ENCODE measurements at places on chromosomes 5 and 9.

GRCh38 chr5:126801992-126802294 is 25.0 kb downstream of the LMNB1 start:
- DNase-seq, result no peak

DNA sequence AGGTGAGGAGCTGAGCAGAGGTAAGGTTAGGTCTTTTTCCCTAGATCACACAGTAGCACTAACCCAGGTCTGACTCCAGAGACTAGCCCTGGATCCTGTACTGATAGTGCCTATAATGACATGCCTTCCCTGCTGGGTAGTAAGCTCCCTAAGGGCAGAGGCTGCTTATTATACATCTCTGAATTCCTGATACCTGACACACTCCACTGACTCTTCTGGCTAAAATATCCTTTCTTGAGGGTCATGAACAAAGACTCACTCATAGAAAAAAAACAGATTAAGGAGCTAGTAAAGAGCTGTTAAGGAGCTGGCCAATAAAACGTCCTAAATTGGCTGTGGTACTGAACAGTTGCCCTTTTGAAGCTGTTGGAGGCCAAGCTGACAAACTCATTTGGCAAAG is 149.0 kb upstream of the ITGA1 start:
- DNase-seq, result no peak

- no peak for DNase-seq
Measured at GRCh38 chr5:107285772-107286171, 385.0 kb downstream of the EFNA5 start.

- no peak for DNase-seq
Measured at GRCh38 chr5:135492319-135492626, 40.1 kb upstream of the TIFAB start.

- no peak for DNase-seq
Measured at GRCh38 chr9:6545017-6545691, 100.4 kb downstream of the GLDC start.

DNA sequence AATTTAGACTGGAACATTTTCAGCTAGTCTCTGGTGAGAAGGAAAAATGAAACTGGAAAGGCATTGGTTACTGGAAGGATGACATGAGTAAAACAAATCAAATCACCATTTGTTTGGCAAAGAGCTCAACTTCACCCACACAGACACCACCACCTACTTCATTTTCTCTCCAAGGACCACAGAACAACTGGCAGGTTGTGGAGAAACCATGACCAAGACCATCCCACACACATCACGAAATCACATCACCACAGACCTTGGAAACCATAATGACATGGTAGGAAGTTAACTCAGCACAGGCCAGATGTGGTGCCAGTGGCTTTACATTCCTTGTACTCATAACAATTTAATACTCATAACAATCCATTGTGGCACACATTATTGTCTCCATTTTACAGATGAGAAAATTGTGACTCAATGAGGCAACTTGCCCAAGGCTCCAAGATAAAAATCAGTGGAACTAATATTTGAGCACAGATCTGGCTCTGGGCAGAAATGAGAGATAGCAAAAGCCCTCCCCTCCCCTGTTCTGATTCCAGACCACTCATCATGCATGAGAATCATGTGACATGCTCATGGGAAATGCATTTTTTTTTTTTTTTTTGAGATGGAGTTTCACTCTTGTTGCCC is 7.5 kb downstream of the OR1K1 start:
- DNase-seq, result no peak

GRCh38 chr5:92687821-92688722 is 892.9 kb downstream of the NR2F1-AS1 start:
- no peak for DNase-seq

DNA sequence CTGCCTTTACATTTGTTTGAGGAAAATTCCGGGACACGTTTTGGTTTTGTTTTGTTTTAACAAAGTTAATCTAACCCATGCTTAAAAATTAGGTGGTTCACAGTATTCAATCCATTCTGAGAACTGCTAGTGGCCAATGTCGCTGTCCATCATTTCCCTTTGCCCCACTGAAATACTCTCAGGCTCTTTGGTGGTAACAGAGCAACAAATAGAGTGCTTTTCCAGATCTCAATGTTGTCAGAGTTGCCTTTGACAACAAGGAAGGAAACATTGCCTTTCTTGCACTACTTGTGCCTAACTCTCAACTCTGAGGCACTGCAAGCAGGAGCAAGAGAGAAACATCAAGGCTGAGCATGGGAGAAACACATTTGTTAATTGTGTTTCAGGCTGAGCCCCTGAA is 154.0 kb downstream of the MCTP1 start:
- DNase-seq, result no peak

DNA sequence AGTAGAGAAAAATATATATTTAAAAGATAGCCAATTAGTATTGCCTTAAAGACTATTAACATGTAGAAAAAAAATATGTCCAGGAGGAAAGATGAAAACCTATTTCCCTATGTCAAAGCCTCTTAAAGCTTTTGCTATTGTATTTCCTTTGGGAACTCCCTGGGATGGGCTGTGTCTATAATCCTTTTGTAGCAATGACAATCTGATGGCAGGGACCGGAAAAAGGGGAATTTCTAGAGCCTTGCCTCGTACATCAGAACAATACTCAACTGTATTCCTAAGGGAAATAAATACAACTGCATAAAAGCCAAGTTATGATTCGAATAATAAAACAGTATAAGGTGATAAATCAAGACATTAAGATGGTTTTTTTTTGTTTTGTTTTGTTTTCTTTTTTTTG is 257.3 kb downstream of the MLLT3 start:
- DNase-seq, result no peak

DNA sequence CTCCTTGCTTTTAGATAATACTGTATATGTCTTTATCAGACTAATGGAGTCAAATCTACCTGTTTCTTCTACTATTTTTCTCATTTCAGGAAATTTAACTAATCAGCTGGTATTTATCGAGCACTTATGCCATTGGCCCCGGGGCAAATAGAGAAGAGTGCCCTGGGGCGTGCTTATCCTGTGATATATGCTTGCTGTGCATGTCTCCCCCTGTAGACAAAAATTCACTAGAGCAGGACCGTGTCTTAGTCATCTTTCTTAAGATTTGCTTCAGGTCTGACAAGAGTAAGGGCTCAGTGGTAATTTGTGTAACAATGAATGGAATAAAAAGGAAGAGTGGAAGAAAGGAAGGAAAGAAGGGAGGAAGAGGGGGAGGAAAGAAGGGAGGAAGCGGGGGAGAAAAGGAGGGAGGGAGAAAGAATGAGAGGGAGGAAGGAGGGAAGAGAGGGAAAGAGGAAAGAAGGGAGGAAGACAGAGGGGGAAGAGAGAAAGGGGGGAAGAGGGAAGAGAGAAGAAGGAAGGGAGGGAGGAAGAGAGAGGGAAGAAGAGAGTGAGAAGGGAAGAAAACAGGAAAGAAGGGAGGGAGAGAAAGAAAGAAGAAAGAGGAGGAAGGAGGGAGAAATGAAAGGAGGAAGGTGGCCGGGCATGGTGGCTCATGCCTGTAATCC is 295.7 kb upstream of the PANK3 start:
- no peak for DNase-seq

DNA sequence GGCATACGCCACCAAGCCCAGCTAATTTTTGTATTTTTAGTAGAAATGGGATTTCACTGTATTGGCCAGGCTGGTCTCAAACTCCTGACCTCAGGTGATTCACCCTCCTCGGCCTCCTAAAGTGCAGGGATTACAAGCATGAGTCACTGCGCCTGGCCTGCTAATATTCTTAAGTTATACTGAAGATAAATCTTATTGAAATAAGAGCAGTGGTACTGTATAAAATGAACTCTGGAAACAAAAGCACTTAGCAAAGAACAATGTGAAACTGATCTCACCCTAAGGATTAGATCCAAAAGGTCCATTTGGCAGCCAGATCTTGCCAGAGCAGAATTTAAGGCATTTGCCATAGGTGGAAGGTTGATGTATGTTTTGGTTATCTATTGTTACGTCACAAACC is 27.1 kb downstream of the CYSTM1 start:
- no peak for DNase-seq

DNA sequence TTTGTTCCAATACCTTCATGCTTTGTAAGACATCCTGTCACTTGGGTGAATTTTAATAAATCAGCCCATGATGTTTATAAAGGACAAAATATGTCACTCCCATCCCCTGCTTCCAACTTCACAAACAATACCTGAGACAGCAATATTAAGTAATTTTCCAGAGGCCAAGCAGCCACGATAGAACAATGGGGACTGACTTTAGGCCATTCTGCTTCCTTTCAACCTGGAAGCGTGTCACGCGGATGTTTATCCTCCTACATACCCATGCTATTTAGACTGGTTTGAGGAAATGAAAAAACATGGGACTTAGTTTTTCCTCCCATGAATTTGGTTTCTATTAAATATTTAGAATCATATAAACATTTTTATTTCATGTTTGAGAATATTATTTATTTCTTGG is 82.9 kb downstream of the GRAMD2B start:
- DNase-seq, result no peak

DNA sequence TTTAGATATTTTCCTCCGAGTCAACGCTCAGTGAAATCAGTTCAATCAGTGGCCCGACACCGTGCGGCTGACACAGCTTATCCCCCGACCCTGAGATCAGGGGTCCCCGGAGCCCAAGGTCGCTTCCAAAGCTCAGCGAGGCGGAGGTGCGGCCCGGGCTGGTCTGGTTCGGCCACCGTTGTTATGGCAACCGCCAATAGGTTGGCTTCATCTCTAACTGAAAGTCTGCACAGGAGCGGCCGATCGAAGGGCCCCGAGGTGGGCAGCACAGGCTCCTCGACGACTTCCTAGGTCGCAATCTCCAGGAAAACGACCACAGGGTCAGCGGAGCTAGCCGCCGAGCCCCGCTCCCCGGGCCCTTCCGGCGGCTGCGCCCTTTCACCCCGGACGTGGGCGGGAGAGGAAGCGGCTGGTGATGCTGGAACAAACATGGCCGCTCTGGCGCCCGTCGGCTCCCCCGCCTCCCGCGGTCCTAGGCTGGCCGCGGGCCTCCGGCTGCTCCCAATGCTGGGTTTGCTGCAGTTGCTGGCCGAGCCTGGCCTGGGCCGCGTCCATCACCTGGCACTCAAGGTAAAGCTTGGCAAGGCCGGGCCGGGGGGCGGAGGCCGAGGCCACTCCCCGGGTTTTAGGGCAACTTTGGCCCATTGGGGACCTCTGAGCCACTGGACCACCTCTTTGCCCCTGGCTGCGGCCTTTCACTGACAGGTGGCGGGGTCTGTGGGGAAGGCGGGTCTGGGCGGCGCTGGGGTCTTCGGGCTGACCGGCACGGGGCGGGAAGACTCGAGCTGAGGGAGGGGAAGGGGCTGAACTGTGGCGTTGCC is at the start of gene GPR107:
GPR107 (plus strand) TSS at position 403 of the 821 bp plus-strand sequence; CDS start at position 430, 27 bp downstream.
- peak; percentile 43 for DNase-seq

DNA sequence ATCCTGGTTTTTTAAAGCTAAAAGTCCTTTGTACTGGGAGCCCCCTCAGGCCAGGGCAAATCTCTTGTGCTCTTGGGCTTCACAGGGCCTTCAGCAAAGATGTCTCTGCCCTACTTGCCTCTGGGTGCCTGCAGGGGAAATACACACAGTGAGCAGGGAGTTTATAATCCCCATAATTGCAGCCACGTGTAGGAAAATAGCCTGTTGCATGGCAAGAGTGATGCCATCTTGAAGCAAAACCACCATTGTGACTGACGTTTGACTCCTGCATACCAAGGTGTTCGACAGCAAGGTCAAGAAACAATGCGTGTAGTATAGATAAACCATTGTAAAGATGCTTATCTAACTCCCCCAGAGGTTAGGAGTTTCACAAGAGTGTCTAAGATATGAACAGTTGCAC is 11.4 kb upstream of the IL3 start:
- DNase-seq, result no peak

GRCh38 chr5:31516802-31517201 is 15.1 kb downstream of the DROSHA start:
- no peak for DNase-seq

DNA sequence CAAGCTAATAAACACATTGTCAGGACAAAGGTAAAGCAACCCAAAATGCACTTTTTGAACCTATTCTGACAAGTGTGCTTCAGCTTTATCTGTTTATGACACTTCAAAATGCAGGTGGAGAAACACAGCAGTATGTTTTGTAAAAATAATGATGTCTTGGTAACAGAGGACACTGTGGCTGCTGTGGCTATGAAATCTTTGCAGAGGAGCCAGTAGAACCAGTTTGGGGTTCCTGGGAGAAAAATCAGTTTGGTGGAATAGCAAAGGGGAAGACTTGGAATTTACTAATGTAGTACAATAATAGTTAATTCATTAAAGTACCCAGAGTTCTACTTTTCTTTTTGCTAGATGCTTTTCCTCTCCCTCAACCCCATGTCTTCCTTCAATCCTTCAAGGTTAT is 40.6 kb downstream of the SIL1 start:
- no peak for DNase-seq

DNA sequence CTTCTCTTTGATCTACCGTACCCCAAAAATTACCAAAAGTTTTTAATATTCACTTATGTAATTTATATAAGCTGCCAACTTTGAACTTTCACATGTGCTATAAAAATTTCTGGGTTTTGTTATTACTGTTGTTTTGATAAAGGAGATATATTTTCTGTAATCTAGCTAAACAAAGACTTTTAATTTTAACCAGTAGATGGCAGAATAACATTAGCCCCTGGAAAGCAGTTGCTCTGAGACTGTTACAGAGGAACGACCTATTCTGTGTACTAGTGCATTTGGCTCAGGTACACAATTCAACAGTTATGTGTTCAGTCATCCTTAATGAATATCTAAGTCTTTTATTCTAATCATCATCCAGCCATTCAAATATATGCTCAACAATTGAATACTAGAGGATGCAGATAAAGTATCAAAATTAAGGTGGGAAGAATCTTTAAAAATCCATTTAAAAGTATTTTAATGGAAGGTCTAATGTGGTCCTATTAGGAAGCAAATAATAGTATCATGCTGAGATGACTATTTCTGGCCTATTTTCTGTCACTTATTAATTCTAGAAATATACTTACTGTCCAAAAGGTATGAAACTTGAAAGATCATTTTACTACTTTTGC is 8.6 kb downstream of the KLHL9 start:
- DNase-seq, result no peak

DNA sequence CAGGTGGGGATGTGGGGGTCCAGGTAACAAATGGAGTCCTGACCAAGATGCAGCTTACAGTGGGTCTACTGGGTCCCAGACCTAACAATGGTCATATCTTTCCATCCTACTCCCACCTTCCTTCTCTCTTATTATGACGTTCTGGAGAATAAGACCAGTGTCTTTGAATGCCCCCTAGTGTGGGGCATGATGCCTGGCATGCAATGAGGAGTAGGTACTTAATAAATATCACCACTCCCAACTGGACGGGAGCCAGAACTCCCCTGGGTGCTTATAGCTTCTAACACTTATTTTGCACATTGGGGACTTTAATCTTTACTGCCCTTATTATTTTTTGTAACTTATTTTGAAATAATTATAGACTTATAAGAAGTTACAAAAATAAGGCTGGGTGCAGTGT is 98.2 kb downstream of the NDFIP1 start:
- no peak for DNase-seq

DNA sequence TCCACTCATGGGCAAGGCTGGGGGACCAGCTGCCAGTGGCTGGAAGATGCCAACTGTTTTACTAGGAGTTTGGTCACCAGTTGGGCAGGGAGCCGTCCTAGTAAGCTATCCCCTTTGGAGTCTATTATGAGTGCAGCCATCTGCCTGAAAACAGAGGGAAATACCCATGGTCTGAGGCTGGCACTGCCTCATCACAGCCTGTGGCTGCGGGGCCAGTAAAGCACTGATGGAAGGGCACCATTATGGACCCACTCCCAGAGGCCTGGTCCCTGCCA is 187.2 kb upstream of the PANK3 start:
- no peak for DNase-seq

- no peak for DNase-seq
Measured at GRCh38 chr5:127980843-127981242, 102.7 kb upstream of the SLC12A2 start.

- no peak for DNase-seq
Measured at GRCh38 chr5:180786531-180787398, 15.8 kb downstream of the MGAT1 start.
